ENCODE measurements at places on chromosomes 7 and 10.

DNA sequence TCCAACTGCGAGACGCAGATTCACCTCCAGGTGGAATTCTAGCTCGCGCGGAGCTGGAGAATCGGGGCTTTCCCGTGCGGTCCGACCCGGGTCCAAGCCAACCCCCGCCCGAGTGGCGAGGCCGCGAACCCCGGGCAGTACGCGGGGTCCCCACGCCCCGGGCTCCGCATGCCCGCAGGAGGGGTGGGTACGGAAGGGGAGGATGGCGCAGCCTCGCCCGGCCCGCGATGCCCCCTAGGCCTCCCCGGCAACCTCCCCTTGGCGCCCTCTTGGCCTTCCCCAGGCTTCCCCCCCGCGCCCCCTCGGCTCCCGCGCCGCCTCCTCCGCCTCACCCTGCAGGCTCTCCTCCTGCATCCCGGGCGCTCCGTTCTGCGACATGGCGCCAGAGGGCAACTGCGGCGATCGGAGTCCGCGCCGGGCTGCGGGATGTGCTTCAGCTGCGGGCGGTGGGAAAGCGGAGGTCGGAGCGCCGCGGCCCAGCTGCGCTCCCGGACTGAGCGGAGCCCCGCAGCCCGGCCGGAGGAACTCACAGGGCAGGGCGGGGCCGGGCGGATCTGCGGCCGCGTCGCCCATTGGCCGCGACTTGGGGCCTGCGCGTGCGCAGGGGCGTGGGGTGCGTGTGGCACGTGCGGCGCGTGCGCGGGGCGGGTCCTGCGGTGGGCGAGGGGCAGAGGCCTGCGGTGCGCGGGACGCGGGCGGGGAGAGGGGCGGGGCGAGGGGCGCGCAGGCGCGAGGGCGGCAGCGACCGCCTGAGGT lies at the start of gene BNIP3:
BNIP3 (minus strand) TSS at position 495 of the 756 bp plus-strand sequence; CDS start at position 378, 117 bp downstream.
- DNase-seq = peak; percentile 96

- DNase-seq = no peak
These were observed 490.3 kb downstream of the SDK1 start for GRCh38 chr7:3791327-3791726.

DNA sequence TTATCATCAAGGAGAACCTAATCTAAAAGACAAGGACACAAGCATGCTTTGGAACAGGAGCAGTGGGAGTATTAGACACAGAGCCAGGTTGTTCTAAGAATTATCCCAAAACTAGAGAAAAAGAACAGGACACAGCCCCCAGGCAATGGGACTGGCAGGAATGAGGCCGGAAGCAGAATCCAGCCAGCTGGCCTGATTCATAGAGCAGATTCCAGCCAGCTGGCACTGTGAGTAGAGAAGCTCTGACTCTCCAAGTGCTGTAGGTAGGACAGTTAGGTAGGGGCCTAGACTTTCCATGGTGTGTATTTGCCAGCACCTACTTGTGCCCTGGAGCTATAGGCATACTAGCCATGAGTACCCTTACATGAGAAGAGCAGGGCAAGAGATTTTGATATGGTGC lies 13.3 kb upstream of the RAB18 start:
- peak; percentile 37 for DNase-seq

- DNase-seq = no peak
These were observed 25.5 kb upstream of the PCBD1 start for GRCh38 chr10:70913893-70914240.

Data from EL (cell line).